ENCODE measurements at places on chromosomes 5 and 9.

DNA sequence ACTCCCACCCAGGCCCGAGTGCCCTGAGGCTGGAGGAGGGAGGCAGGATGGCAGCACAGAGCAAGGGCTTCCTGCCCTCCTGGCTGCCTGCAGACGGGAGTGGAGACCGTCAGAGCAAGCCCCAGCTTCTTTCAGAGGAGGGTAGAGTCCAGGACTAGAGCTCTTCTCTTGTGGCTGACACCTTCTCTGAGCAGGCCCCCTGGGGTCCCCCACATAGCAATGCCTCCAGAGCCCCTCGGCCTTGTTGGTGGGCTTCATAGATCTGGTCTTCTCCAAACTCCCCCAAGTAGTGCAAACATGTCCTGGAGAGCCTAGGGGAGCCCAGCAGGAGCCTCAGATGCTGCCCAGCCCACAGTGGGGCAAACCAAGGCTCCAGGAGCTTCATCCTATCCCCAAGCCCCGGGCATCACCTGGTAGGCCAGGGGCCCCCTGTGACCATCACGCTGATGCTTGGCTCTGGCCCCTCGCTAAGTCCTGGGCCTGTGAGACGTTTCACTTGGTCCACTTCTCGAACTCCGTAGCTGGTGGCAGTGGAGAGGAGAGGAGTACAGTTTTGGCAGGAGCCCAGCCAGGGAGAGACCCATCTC is 2.0 kb downstream of the MZB1 start:
- DNase-seq, result no peak

- no peak for DNase-seq
These were observed 398.3 kb downstream of the IRX2 start for GRCh38 chr5:2353211-2353610.

DNA sequence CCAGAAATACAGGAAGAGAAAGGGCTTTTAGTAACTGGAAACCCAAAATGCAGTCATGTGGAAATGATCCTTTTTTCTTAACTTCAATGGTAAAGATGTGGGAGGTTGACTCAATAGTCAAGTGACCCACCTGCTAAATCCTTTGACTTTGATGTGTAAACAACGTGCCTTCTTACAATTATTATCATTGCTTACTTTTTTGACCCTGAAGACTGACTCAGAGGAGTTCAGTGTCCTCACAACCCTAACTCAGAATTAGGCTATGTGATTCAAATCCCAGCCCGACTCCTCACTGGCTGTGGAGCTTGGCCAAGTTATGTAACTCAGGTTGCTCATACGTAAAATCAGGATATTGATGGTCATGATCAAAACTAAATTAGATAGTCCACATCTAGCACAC is 27.9 kb downstream of the ANXA1 start:
- no peak for DNase-seq

GRCh38 chr5:58076483-58077257 is 383.2 kb downstream of the PLK2 start:
- no peak for DNase-seq

- no peak for DNase-seq
These were observed 6.2 kb downstream of the PDLIM4 start for GRCh38 chr5:132263548-132264261.

DNA sequence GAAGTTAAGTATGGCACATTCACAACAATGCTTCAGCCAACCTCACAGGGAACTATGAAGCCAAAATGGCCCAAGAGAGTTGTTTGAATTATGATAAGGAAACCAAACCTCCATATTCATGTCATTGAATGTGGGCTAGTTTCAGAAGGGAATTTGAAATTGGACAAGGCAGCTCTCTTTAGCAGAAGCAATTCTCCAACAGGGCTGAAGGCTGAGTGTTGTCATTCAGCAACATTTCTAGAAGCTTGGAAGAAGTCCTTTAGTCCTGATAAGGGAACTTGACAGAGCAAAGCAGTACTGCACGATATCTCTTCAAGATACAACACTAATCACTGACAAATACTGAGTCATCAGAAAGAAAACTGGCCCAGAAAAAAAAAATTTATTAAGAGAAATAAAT is 115.4 kb downstream of the SLC25A46 start:
- no peak for DNase-seq

- DNase-seq, result no peak
These were observed 8.6 kb downstream of the CD74 start for GRCh38 chr5:150404121-150404520.

- DNase-seq, result no peak
These were observed 156.1 kb downstream of the PIK3R1 start for GRCh38 chr5:68371607-68372006.

DNA sequence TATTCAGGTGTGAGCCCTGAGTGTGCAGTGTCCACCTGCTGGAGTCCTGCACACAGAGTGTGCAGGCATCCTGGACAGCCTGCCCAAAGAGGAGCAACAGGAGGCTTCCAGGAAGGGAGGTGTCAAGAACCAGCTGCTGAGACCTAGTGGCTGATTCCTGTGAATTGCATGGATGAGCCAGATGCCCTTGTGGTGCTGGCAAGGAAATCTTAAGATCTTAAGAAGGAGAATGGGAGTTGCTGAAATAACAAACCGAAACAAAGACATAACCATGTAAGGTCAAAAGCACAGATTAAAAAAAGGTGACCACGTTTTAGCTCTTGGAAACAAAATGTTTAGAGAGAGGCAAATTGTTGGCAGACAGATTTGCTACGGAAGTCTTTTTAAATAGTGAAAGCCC is 29.3 kb upstream of the RPS23 start:
- DNase-seq, result no peak

DNA sequence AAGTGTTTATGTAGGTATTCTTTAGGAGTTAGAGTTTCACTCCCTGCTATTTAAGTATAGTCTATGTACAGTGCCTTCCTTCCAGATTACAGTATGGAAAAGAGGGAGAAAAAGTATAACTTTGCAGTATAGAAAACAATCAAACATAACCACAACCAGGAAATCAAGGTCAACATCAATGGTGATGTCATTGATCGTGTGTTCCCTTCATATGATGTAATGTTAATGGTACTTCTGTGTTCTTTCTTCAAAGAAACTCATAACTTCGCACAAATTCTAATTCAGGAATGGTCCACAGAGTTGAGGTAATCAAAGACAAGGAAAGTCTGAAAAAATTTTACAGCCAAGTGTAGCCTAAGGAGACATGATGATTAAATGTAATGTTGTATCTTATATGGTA is 961.1 kb upstream of the EDIL3 start:
- DNase-seq, result no peak

GRCh38 chr5:165914456-165914855 is 2377.0 kb upstream of the WWC1 start:
- DNase-seq, result no peak

DNA sequence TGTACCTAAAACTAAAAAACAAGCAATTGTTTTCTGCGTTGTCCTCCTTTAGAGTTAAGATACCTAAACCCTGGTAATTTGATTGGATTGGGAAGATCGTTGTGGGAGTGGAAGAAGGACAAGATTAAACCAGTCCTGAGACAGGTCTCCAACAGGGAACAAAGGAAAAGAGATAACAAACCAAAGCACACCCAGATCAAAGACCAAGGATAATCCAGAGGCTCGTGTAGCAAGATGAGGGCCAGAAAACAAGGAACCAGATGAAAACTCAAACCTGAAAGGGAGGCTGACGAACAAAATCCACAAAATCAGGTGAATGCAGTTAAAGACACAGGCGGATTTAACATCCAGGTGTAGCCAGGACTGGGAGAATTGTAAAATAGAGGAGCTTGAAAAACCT is 618.1 kb downstream of the SLCO4C1 start:
- no peak for DNase-seq

DNA sequence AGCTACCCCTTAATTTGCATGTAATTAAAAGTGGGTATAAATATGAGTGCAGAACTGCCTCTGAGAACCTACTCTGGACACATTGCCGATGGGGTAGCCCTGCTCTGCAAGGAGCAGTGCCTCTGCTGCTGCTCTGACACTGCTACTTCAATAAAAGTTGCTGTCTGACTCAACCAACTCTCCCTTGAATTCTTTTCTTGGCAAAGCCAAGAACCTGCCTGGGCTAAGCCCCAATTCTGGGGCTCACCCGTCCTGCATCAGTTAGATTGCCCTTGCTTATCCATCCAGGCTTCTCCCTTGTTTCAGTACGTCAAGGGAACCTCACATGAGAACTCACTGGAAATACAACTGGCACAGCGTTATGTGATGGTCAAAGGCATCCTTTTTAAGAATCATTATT is 44.1 kb downstream of the FBXL7 start:
- no peak for DNase-seq

DNA sequence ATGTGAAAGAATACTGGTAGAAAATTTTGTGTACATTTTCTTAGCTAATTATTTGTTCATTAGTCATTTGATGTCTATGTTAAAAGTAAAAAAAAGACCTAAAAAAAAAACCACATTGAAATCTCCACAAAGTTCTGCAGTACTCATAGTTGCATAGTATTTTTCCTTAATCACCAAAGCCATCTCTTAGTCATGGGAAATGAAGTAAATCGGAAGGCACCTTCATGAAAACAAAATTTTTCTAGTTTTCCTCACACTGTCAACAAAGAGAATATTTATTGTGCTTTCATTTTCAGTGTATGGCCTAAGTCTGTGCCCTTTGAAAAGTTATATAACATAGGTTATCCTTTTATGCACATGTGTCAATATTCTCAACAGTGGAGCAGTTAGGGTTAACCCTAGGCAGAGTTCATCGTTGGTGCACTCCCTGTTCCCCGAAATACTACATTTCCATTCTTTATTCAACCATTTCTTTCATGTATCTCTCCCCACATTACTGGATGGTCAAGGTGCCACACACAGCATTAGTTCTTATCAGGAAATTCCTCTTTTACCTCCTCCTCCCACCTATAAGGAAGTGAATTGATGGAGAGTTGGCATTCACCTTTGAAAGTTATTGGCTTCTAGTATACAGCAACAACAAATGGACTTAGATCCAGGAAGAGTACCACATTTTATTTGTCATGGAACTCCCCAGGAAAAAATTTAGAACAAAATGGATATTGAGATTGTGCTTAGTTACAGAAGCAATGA is 93.1 kb downstream of the NUDT12 start:
- DNase-seq, result no peak

GRCh38 chr9:107218829-107219485 is 64.1 kb upstream of the RAD23B start:
- DNase-seq, result no peak

DNA sequence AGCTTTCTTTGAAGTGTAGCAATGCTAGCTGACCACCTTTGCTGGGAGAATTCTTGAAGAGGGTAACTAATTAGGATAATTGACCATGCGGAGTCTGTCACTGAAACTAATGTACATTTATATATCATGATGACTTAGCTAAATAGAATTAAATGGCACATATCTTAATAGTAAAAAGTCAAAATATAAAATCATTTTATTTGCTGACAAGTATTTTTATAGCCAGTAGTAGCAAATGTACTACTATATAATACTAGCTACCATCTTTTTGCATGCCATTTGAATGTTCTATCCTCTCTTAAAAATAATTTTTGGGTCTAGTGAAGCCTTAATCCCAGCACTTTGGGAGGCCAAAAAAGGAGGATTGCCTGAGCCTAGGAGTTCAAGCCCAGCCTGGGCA is 605.8 kb upstream of the COX7C start:
- DNase-seq, result no peak

DNA sequence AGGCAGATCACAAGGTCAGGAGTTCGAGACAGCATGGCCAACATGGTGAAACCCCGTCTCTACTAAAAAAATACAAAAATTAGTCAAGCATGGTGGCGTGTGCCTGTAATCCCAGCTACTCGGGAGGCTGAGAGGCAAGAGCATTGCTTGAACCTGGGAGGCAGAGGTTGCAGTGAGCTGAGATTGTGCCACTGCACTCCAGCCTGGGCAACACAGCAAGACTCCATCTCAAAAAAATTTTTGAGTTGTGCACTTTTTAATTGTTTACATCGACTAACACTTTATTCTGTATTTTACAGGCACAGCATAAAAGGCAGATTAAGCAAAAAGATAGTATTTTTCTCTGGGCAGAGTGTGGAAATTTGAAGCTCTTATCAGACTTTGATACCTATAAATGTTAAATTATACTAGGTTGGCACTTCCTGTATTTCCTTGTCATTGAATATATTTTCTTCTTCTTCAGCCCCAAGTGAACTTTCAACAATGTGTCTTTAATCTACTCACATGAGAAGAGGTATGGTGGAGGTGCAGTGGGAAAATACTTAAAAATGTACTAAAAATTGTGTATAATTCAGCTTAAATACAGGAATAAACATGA is 180.6 kb upstream of the ELL2 start:
- no peak for DNase-seq

GRCh38 chr9:109791747-109792146 is 11.7 kb downstream of the PALM2AKAP2 start:
- no peak for DNase-seq

DNA sequence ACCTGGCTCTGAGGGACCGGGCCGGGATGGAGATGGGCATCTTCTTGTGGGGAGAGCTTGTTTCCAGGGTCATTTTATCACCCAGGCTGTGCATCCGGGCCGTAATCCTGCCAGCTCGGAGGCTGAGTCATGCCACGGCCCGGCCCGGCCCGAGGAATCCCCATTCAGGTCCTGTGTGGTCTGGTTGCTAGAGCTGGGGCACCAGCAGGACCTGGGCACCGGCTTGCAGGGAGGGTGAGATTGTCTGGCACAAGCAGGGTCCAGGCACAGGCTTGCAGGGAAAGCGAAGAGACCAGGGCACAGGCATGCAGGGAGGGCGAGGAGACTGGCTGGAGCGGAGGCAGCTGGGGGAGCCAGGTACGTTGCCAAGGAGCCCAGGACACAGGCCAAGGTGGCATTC is 106.8 kb downstream of the RXRA start:
- DNase-seq, result no peak

DNA sequence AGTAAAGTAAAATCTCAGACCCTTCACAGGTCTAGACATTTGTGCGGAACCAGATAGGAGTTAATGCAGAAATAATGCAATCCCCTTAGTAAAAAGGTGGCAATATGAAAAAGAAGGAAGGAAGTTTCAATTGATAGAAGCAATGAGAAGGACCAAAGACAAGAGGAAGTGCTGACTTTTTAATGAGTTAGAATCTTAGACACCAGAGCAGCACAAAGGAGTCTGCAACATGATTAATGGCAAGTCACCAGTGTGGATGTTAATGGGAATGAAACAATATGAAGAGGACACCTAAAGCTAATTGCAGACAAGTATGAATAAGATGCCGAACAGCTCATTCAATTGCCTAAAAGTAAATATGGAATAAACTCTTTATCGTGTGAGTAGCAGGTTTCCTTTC is 50.9 kb downstream of the MEGF9 start:
- DNase-seq, result no peak

- no peak for DNase-seq
These were observed 177.9 kb upstream of the KCNN2 start for GRCh38 chr5:114184006-114184405.

DNA sequence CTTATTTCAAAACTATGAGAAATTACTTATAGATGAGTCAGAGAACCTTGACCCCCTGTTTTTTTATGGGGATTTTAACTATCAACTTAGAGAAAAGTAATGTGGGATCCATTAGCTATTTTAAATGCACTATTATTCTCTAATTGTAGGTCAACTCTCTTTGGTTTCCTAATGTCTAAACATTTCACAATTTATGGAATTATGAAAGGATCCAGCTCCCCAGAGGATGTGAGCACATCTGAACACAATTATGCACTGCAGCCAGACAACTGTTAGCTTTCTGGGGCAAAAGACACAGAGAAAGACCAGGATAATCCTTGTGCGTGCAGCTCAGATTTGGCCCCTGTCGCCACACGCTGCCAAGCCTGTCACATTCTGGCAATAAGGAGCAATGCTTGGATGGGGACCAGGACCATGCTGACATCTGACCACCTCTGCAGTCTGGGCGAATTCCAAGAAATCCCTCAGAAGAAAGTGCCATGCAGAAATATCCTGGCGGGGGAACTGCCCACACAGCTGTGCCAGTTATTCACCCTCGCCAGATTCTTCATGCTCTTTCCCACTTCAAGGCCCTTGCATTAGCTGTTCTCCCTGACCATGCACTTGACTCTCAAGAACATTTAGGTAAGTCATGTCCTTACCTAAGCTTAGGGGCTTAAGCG is 22.2 kb upstream of the CMBL start:
- DNase-seq, result no peak

All from globus pallidus (tissue), 1 donor.